ENCODE measurements at places on chromosomes 11 and 22. TPM values are rescaled to one million over a fixed set of nuclear protein-coding genes. Genes with fewer than 3 reads are reported as not detected.
A peak's percentile ranks its signal among the peaks of the same experiment; 100 is the strongest.

Gene APLNR
- total RNA-seq: 2.9 TPM

Gene OR10A6
- not detected for total RNA-seq

DNA sequence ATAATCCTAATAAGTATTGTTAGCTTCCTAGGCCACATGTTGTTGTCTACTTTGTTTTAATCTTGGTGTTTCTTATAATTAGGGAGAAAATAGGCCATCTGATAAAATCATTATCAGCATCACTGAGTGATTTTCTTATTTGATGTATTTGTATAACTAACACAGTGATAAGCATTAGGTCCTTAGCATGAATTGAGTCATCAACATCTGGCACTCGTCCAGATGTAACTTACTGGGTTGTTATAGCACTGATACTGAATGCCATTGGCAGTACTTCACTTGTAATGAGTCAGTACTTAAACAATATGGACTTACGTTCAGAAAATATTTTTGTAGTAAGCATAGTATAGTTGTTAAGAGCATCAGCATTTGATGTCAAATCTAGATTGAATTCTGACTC lies 16.2 kb downstream of the API5 start:
- DNase-seq: no peak

DNA sequence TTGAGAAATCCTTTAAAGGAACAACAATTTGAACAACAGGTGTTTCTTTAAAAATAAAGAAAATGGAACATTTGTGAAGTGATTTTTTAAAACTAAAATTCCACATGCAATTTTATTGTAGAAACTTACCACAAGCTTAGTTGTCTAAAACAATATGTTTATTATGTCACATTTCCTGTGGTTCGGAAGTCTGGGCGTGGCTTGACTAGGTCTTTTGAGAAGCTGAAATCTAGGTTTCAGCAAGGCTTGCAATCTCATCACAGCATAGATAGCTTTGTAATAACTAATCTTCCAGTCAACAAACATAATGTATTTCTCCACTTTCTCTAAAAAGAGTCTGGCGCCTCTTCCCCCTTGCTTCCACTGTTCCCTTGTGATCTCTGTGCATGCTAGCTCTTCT lies 27.0 kb downstream of the MS4A6A start:
- DNase-seq: no peak

DNA sequence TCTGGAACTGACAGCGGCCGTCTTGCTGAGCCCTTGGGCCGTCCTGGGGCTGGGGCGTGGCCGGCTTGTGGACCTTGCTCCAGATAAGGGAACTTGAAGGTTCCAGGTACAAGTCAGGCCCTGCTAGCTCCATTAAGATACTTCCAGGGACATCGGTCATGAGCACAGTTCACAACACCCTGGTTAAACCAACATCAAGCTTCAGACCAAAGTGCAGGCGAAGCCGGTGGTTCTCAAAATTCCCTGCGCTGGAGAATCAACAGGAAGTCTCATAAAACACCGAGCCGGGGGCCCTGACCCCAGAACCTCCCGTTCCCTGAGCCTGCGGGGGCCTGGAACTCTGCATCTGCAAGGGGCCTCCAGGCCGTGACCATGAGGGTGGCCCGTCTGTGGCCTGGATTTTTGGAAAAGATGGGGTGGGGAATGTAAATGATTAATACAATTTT lies 1043.8 kb downstream of the BRD1 start:
- peak; percentile 52 for DNase-seq
